ENCODE measurements at places on chromosomes 13 and 19. TPM values are rescaled to one million over a fixed set of nuclear protein-coding genes. Genes with fewer than 3 reads are reported as not detected.
A peak's percentile ranks its signal among the peaks of the same experiment; 100 is the strongest.

The F10 gene
- total RNA-seq = not detected

GRCh38 chr13:106453101-106453500 lies 82.4 kb downstream of the EFNB2 start:
- DNase-seq = no peak

DNA sequence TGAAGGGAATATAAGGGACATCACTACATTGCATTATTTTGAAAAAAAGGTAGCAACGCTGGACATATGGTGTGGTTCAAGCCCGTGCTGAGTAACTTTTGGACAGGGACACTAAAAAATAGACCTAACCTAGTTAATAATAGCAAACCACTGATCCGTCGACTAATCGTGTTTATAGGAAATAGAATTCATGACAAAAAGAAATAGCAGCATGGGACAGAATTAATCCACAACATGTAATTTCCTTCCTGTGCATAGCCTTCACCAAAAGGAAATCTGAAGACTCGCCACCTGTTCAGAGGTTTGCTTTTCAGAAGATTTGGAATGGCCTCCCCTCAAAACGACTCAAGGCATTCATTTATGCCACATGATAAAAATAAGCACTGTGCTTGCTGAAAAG lies 128.7 kb downstream of the FGF14 start:
- no peak for DNase-seq

GRCh38 chr19:18119013-18119716 lies 21.6 kb downstream of the MAST3 start:
- DNase-seq = peak; percentile 38

DNA sequence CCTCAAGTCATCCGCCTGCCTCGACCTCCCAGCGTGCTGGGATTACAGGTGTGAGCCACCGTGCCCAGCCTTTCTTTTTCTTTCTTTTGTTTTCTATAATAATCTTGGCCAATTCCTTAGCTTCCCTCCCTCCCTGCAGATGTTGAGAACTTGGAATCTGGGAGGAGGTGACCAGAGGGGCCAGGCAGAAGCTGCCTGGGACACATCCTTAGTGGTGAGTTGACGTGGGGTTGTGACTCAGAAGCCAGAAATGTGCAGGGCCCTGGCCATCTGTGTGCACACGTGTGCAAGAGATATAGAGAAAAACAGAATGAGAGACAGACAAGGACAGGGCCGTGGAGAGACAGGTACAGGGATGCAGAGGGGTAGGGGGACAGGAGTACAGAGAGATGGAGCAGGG lies 154.3 kb downstream of the SIPA1L3 start:
- DNase-seq = no peak

The TMEM86B gene
- total RNA-seq = 12.4 TPM

- no peak for DNase-seq
These were observed 35.2 kb downstream of the PIP5K1C start for GRCh38 chr19:3664879-3665642.

- DNase-seq = no peak
These were observed 1.1 kb upstream of the ZNF546 start for GRCh38 chr19:39995794-39996193.

The GIPC3 gene
- total RNA-seq = 0.42 TPM

All from T-helper 17 cell (primary cell).